ENCODE measurements at places on chromosomes 3 and 15.

DNA sequence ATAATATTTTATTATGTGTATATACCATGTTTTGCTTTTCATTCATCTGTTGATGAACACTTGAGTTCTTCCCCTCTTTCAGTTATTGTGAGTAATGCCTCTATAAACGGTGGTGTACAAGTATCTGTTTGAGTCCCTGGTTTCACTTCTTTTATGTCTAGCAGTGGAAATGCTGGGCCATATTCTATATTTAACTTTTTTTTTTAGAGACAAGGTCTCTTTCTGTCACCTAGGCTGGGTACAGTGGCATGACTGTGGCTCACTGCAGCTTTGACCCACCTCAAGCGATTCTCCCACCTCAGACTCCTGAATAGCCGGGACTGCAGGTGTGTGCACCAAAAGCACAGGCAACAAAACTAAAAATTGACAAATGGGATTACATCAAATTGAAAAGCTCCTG is 19.9 kb downstream of the GOLM2 start:
- no peak for DNase-seq

DNA sequence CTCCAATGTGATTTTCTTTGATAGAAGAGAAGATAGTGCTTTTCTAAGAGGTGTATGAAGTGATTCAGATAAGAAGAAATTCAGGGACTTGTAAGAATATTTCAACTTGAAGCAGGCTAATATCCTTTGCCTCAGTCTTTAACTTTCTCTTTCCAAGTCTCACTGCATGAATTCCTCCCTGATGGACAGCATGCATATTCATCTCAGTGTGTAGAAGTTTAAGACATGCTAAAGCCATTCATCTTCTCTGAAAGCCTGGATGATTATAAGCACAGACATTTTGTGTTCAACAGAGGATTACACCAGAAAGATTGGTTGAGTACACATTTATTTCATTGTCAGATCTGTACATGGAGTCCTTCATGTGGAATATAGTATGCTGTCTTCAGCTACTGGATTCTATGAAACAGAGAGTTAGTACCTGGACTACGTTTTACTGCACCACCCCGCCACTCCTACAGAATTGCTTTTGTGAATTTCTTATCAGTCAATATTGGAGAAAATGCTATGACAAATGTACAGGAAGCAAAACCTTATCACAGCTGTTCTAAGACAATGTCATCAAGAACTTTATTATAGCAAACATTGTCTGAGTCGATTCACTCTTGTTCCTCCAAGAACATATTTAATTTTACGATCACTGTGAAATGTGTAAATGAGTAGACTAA is 1346.1 kb downstream of the OTOL1 start:
- no peak for DNase-seq

- DNase-seq: no peak
Measured at GRCh38 chr15:80468796-80469195, 64.6 kb downstream of the ARNT2 start.

DNA sequence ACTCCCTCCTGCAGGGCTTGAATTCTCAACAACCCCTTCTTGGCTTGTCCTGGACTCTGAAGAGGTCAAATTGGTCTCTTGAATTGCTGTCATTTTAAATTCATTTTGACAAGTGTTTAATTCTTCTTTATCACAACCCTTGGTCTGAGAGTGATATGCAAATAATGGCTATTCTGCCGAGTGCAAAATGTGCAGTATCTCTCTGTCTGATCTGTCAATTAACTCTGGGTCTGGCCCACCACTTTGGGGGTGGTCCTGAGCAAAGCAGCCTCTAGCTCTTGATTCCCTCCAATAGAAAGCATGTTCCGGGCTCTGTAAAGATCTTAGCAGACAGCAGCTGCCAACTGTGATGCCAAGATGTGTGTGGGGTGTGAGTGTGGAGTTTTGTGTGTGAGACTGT is 2.2 kb upstream of the IGDCC3 start:
- DNase-seq: no peak

GRCh38 chr3:149658744-149659497 is 1.1 kb upstream of the WWTR1 start:
- no peak for DNase-seq

DNA sequence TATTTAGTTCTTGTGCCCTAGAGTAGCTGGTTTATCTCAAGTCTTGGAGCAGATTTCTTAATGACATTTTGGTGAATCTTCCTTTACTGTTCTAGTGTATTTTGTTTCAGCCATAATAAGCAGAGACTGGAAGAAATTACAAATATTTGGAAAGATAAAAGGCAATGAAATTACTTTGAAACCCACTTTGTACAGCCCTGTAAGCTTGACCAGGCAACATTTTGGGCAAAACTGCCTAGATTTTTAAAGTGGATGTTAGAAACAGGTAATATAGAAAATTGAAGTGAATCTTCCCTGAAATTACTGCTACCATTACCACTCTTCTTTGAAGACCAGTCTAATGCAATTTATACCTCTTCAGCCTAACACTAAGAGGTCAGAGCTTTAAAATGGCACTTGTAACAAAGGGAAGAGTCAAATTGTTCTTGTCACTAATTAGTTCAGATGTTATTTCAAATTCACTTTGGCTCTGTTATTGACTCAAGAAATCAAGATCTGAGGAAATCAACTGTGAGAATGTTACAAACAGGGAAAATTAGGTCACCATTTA is 589.4 kb downstream of the NLGN1 start:
- DNase-seq: no peak

DNA sequence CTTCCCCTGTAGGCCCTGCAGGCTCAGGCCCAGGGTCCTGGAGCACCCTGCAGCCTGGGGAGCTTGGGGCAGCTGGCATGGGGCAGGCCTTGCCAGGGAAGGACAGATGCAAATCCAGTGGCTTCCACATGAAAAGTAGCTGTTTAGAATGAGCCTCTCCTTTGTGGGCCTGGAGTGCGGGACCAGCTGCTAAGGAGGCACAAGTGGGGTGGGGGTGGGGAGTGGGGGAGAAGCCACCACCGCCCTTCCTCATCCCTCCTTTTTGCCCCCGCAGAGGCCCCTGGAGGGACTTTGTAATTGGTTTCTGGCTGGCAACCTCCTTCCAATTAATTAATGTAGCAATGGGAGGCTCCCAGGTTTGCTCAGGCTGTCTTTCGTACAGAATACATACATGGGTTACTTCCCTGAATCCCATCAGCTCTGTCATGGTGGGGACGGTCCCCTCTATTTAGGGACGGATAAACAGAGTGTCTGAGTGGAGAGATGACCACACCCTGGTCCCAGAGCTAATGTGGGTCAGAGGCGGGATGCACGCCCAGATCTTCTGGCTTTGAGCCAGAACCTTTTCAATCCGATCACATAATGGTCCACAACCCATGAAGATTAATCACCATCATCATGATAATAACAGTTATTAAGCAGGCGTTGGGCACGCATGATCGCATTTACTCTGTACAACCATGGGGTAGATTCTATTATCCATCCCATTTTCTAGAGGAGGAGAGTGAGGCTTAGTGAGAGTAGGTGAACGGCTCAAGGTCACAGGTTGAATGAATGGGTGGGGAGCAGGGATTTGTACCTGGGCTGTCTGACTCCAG is 6.2 kb downstream of the CORO2B start:
- DNase-seq: no peak

DNA sequence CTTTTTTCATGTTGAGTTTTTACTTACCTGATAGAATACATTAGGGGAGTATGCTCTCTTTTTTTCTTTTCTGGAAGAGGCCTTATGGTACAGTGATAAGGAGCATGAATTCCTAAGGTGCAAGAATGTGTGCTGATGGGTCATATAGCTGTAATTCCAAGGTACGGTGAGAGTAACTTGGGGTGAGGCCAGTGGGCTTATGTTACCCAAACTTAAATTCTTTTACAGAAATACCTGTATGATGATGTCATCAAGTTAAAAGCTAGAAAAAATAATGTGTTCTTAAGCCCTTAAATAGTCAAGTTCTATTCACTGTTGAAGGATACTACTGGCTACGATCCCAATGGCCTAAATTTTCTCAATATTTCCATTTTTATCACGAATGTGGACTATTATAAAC is 111.2 kb downstream of the GMPS start:
- no peak for DNase-seq

DNA sequence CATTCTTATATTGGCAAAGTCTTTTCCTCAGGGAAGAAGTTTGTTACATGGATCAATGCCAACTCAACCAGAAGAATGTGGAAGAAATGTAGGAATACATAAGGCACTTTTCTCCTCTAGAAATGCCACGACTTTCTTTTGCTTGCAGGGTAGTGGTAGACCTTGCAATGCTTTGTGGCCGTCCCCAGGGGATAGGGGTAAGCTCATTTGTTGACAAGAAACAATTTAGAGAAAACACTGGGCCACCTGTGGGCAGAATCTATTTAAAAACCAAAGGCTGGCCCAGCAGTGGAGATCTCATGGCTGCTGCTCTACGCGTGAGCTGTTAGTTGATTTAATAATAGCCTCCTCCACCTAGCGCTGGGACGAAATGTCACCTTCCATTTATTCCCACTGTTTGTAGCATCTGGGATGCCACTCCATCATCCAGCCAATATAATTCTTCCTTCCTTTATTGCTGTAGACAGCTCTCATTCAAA is 64.6 kb upstream of the PFN2 start:
- DNase-seq: no peak

DNA sequence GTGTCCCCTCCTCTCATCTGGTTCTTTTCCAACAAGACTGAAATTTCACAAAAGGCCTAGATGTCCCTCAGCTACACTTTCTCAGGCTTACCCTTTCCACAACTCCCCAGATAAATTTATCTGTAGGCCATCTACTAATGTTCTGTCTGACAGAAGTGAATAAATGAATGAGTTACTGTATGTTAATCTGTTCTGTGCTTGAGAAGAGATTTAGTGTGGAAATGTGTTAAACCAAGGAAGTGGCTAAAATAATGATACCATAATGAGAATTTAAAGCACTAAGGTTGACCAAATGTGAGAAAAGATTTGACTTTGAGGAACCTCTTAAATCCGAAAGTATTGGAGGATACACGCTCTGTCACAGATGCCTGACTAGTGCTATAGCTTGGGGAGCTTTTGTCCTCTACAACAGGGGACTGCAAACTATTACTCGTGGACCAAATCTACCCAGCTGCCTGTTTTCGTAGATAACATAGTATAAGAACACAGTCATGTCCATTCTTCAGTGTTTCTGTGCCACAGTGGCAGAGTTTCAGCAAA is 74.8 kb upstream of the P2RY1 start:
- DNase-seq: no peak

- DNase-seq: no peak
Measured at GRCh38 chr3:41148901-41149300, 50.4 kb upstream of the CTNNB1 start.

DNA sequence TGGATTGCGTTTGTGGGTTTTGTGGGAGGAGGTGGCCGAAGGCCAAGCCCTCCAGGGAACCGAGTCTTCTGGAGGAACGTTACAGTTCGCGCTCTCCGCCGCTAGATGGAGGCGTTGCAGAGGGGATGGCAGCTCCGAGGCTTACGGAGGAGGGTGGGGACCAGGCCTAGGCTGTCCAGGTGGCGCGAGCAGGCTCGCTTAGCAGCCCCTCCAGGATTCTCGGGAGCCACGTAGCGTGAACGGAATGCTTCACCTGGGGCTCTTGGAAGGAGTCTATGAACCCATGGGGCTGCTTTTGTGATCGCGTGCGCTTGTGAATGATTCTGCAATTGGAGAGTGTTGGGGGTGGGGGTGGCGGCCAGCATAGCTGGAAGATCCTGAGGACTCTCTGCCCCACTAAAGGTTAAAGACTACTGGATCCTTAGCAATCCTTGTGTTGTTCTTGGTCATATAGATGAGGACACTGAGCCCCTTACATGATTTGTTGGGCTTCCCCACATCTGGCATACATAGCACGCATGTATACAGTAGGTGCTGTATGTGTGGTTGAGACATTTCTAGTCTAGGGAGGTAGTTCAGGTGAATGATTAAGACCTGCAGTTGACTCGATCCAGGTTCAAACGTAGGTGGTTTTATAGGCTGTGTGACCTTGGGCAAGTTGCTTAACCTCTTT is 25.7 kb downstream of the FAM3D start:
- peak; percentile 31 for DNase-seq

DNA sequence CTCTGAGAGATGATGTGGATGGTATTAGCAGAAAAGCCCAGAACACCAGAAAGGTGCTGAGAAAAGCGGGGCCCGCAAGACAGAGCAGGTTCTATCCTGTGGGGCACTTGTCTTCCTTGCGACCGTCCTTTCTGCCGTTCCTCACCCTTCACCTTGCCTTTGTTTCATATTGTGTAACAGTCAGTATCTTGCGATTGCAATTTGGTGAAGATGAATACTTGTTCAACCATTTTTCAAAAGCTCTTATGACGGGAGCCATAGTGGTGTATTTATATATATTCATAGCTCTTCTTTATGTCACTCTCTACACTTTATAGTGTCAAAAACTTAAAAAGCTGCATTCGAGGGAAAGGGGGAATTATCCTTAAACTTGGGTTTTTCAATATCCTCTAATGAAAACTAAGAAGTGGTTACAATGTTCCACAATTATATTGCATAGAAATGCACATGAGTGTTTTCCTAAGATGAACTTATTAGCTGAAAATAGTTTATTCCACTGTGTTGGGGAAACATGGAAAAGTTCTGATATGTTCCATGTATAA is 797 bp downstream of the MAP3K13 start:
- no peak for DNase-seq

GRCh38 chr3:156530980-156531379 is 23.9 kb downstream of the SSR3 start:
- DNase-seq: no peak

- no peak for DNase-seq
Measured at GRCh38 chr3:185976100-185976499, 38.3 kb upstream of the TRA2B start.

DNA sequence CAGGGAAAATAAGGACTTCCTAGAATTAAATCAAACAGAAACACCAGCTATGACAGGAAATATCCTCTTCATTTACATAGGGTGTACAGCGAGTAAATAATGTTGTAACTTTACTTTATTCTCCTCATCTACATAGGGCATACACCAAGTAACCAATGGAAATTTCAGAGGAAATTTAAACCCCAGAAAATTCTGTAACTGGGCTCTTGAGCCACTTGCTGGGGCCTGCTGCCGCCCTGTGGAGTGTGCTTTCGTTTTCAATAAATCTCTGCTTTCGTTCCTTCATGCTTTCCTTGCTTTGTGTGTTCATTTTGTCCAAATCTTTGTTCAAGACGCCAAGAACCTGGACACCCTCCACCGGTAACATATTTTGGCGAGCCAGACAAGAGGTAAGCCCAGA is 990.4 kb upstream of the CADM2 start:
- no peak for DNase-seq

GRCh38 chr15:50767332-50767861 is 1.9 kb upstream of the SPPL2A start:
- no peak for DNase-seq

- no peak for DNase-seq
Measured at GRCh38 chr15:52805351-52806283, 15.5 kb upstream of the ONECUT1 start.

DNA sequence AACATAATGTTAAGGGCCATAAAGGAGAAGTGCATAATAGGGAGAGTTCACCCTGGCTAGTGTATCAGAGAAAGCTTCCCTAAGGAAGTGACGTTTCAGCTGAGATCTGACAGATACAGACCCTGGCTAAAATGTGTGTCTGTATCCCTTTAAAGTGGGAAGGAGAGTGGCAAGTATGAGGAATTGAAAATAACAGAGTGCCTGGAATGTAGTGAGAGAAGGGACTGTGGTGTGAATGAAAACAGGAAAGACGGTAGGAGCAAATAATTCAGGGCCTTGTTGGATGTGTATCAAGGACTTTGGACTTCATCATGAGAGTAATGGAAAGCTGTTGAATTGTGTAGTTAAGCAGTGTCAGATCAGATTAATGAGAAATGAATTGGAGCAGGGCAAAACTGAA is 30.5 kb downstream of the NEO1 start:
- DNase-seq: no peak

- DNase-seq: no peak
Measured at GRCh38 chr3:150875548-150875947, 29.7 kb downstream of the MINDY4B start.
